ENCODE measurements at places on chromosomes 1 and 21.

DNA sequence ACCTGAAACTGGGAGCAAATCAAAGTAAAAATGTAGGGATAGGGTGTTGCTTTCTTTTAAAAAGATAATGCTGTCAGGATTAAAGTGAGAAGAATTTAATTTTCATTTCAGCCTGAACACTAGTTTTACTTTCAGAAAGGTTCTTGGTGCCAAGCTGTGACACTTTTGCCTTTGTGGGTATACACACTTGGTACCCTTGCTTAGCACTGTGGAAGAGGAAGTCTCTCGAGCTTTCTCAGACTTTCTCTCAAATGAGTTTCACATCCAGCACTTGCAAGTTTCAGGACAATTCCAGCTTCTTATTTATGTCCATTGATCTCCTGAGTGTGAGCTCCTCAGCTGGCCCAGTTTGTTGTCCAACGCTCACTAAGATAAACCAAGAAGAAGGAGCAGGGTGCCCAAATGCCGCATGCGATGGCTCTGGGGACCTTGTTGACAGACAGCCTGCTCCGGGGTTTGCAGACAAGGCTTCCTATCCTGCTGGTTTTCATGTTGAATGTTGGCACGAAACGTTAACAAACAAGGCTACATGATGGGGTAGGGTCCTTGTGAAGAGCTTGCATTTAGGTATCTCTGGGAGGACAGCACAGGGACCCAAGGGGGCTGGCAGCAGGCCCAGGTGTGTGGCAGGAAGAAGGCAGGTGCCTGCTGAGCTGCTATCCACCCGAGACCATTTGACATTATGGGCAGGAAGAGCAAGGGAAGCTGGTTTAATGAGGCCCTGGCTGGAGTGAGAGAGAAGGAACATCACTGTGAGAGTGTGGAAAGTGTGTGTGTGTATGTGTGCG, 79.7 kb downstream of the POFUT2 start:
- no peak for DNase-seq

- DNase-seq = no peak
These were observed 21.0 kb downstream of the WDR4 start for GRCh38 chr21:42858185-42858847.

- DNase-seq = no peak
These were observed 4.3 kb upstream of the ANKRD65 start for GRCh38 chr1:1425426-1425752.

GRCh38 chr1:32759997-32760623, 57.0 kb downstream of the YARS1 start:
- DNase-seq = no peak

- DNase-seq = no peak
These were observed 86.6 kb downstream of the ASTN1 start for GRCh38 chr1:177077734-177078499.

DNA sequence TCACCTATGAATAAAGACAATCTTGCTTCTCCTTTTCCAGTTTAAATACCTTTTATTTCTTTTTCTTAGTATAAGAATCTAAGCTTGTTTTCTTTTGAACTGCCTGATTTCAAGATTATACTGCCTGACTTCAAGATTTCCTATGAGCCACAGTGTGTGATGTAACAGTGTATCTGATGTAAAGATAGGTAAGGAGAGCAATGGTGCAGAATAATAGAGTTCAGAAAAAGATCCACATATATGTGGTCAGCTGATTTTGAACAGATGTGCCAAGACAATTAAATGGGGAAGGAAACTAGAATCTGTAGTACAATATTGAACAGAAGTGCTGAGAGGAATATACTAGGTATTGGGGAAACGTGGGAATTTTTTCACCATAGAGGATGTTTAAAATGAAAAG, 21.0 kb downstream of the EXO1 start:
- DNase-seq = no peak

- no peak for DNase-seq
These were observed 1.9 kb upstream of the COL8A2 start for GRCh38 chr1:36126797-36127500.

- DNase-seq = no peak
These were observed 503.9 kb upstream of the USP24 start for GRCh38 chr1:55718758-55719671.

DNA sequence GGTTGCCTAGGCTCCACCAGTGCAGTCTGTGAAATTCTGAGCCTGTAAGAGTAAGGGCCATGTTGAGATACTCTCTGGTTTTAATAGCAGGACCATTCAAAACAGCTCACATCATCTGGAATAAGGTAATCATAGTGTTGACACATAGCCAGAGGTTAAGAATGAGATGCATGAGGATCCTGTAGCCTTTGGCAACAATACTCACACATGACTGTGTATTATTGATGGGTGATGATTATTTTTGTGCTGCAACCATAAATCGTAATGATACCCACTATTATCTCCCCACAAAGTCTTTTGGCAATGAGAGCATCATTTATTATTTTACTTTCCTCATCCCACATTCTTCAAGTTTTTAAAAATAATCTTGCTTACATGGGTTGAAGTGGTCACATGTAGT, 35.5 kb downstream of the KCNK2 start:
- no peak for DNase-seq

DNA sequence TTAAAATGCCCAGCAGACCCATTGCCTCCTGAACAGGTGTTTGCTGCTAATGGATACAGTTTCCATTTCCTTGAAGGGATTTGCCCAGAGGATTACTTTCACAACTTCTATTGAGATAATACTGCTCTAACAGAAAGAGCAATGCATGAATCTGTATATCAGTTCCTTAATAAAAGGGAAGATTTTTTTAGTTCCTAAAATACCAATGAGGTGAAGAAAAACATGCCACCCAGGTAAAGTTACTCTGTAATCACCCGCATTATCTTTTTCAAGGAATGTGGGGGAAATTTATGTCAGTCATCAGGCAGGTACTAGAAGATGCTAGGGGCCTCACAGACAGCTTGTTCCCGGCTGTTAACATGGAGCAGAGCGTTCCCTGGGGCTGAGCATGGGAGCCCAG, 41.1 kb downstream of the KCNJ15 start:
- no peak for DNase-seq

GRCh38 chr1:95496773-95497172, 262.8 kb downstream of the RWDD3 start:
- DNase-seq = no peak

GRCh38 chr1:116311756-116312680, 61.0 kb upstream of the ATP1A1 start:
- DNase-seq = no peak

GRCh38 chr1:111992476-111992875, 3.0 kb upstream of the KCND3 start:
- DNase-seq = no peak

GRCh38 chr21:35457097-35457804, 408.1 kb upstream of the RUNX1 start:
- no peak for DNase-seq

All from activated CD8-positive, alpha-beta memory T cell treated with anti-CD3 and anti-CD28 coated beads for 4 hours (primary cell).